ENCODE measurements at places on chromosomes 2 and 18.

GRCh38 chr18:79756143-79756500, 41.6 kb upstream of the KCNG2 start:
- DNase-seq: no peak

- no peak for DNase-seq
These were observed 76.7 kb upstream of the CAVIN2 start for GRCh38 chr2:191923652-191923997.

- DNase-seq: no peak
These were observed 4.1 kb upstream of the PTPN18 start for GRCh38 chr2:130351711-130352110.

GRCh38 chr2:151407281-151407680, 2.4 kb upstream of the RIF1 start:
- DNase-seq: no peak

- DNase-seq: no peak
These were observed 23.9 kb downstream of the ANTXR1 start for GRCh38 chr2:69036926-69037325.

DNA sequence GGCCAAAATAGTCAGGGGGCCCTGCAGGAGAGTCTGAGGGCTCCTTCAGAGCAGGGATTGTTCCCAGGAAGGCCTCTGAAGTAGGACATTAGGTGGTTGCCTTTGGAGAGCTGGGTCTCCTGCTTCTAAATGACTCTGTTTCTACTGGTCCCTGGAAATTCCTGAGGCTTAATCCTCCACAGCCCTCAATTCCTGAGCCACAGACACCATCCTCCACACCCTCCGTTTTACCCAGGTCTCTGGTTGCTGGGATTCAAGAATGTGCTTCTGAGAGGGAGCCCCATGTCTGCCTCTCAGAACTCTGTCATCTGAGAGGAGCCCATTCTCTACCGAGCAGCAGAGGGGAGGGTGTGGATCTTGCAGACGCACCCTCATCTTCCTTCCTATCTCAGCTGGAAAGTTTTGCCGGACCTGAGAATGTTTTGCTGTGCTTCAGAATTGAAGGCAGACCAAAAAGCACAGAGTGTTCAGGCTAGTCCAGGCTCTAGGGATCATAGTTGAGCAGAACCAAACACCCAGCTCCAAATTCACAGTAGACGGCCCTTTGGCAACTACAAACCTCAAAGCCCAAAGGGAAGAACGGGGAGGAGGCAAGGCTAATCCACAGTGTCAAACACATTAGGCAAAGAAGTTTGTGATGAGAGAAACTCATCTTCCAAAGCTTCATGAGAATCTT, 8.1 kb downstream of the VIT start:
- no peak for DNase-seq

- DNase-seq: no peak
These were observed 150.4 kb downstream of the MTX2 start for GRCh38 chr2:176419591-176420071.

DNA sequence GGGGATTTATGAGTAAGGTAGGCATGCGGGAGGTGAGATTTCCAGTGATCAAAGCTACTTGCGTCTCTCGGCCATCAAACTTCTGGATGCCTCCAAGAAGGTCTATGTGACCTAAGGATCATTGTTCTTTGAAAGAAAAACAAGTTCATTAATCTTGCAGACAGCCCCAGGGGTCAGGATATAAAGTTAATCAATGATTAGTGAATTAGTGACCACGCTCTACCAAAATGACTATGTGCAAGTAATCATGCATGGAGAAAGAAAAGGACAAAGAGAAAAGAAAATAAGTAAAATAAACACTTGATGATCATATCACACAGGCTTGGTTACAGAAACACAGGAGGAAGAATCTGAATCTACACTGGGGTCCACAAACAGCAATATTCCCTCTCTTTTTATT, 42.5 kb upstream of the BCL11A start:
- DNase-seq: no peak

GRCh38 chr18:37564711-37565100, 892 bp downstream of the CELF4 start:
- peak; percentile 25 for DNase-seq

DNA sequence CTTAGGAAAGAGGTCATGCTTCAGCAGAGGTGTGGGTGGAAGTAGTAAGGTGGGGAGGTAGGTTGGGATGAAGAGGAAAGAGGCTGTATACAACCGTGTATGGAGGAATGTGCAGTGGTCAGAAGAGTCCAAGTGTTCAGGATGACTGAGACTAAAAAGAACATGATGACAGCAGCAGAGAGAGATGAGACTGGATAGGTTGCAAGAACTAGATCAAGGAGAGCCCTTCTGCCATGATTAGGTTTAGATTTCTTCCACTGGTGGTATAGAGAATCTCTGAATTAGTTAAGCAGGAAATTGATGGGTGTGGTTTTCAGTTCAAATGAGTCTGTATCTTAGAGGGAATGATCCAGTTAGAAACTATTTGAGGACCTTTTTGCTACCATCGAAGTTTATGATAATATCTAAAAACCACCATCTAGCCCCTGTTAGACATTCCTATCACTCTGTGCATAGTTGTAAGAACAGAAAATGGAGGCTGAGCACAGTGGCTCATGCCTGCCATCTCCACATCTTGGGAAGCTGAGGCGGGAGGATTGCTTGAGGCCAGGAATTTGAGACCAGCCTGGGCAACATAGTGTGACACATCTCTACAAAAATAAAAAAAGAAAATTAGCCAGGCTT, 221.0 kb downstream of the LTBP1 start:
- DNase-seq: no peak

DNA sequence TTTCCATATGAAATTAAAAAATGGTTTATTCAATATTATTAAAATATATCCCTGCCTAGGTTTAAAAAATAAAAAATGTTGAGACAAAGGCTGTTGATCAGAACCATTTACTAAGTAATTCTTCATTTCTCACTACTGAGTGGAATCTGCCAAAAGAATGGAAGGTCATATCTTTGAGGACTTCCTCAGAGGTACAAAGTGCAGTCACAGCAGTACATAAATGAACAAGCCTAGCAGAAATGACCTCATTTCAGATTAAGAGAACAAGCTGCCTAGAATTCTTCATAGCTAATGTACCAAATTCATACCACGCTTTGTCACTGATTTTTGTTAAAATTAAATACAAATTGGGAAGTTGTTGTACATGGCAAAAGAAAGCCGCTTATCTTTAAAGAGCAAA, 318.9 kb upstream of the TFPI start:
- DNase-seq: no peak

- DNase-seq: no peak
These were observed 20.7 kb downstream of the IGFBP2 start for GRCh38 chr2:216653931-216654365.

GRCh38 chr2:19225126-19225525, 133.3 kb downstream of the OSR1 start:
- no peak for DNase-seq

- peak; percentile 71 for DNase-seq
These were observed 2.1 kb downstream of the GULP1 start for GRCh38 chr2:188293601-188294351.

- DNase-seq: no peak
These were observed 42.7 kb downstream of the MARCHF7 start for GRCh38 chr2:159755014-159755413.

DNA sequence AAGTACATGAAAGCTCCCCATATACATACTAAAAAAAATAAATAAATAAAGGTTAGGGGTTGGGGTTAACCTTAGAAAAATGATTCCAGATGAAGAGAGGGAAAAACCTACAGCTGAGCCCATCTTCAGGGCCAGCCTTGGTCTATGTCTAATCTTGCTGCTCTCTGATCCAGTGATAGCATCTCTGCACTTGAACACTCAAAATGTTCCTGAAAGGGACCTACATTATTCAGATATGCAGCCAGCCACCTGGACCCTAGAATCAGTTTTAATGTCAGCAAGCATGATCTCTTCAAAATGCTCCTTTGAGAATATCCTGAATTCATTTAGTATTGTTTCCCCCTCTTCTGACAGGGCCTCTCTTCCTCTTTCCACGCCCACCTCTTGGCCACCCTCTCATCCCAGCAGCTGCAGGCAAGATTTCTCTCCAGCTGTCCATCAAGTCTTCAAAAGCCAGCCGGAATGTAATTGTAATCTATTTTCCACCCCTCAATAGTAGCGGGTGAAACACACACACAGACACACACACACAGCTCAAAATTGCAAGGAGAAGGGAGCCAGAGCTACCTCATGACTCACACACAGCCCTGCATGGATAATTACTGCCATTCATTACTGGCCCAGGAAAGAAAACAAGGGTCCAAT, 135.5 kb downstream of the MYO3B start:
- DNase-seq: peak; percentile 70

GRCh38 chr2:219500135-219500534, 1.4 kb downstream of the GMPPA start:
- no peak for DNase-seq

DNA sequence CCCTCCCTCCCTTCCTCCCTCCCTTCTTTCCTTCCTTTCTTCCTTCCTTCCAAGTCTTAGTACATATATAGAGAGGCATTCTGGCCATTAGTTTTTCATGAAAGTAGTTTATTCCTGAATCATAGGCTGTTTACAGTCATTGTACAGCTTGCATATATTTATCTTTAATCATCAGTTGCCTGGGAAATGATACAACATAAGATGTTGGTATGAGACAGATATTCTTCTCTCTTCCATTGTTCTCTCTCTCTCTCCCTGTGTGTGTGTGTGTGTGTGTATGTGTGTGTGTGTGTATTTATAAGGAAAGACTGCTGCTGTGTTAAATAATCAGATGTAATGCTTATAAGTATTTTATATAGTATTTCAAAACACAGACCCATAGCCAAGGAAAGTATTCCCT, 289.8 kb upstream of the UBE2E3 start:
- no peak for DNase-seq

GRCh38 chr2:226424971-226425370, 374.6 kb downstream of the IRS1 start:
- DNase-seq: no peak

DNA sequence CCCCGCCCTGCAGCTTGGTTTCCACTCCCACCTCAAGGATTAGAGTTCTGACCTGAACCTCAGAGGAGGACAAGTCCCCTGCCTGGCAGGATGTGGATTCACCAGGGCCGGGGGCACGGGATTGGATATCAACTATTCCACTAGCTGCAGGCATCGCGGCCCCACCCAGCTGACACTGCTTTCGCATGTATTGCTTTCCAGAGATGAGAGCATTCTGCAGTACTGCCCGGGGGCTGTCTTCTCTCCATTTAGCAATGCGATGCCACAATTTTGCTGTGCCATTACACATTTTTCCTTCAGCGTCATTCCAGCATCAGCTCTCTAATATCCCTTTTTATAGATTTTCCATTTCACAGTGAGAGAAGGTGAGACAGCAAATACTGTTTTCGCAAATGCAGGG, 42.0 kb downstream of the CTIF start:
- no peak for DNase-seq

- no peak for DNase-seq
These were observed 352.4 kb downstream of the XIRP2 start for GRCh38 chr2:167240671-167241070.

DNA sequence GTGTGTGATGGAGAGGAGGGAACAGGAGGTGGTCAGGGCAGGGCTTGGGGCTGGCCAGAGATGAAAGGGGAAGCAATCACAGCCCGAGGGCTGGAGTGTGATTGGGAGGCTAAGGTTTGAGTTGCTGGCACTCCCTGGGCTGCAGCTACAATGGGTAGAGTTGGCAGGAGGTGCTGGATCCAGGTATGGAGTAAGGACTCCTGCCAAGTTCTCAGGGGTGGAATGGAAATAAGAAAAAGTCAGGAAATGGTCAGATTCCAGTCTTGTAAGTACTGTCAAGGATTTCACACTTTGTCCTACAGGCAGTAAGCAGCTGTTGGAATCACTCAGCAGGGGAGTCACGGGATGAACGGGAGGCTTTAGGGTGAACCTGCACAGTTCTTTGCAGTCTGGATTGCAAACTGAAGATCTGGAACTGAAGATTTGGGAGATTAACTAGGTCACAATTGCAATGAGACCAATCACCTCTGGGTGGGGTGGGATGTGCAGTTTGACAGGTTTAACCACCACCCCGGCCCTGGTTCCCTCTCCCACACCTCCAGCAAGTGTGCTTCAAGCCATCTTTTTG, 10.9 kb upstream of the INPP5D start:
- no peak for DNase-seq

DNA sequence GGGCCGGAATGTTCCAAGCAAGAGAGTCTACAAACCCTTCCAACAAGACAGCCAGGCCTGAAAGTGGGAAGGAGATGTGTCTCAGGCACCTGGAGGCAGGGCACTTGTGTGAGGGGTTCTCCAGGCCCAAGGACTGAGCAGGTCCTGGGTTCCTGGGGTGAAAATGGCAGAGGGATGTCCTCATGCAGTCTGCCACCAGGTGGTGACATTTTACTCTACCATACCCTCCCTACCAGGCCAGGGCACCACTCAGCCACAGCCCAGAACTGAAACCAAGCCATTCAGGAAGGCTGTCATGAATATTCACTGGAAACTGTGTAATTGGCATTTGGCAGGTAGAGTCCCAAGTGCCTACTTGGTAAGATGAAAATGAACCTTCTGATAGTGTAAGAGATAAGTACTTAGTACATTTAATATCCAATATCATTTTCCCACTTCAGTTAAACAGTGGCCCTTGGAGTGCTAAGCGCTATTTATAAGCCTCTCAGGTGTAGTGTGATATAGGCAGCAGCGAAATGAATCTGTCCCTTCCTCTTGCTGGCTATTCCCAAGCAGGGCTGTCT, 185.1 kb downstream of the MYO5B start:
- peak; percentile 35 for DNase-seq

- no peak for DNase-seq
These were observed 108.1 kb downstream of the AQP4 start for GRCh38 chr18:26757263-26758019.

- no peak for DNase-seq
These were observed 63.0 kb upstream of the SIX2 start for GRCh38 chr2:45072064-45072861.

DNA sequence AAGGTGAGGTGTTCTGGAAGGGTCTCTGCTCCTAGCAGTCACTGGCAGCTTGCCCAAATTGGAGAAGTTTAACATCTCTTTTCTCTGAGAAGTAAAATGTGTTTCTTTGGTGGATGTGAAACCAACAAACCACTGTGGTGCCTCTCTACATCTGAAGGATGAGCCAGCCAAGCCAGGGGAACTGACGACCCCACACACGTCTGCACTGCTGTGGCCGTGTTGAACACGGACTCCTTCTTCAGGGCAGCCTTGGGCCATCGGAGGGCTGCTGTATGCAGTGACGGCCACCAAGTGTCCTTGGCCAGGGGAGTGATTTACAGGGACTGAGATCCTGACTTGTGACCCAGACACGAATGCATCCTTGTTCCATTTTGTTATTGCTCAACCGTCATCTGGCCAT, 207.8 kb downstream of the ACKR3 start:
- DNase-seq: no peak

DNA sequence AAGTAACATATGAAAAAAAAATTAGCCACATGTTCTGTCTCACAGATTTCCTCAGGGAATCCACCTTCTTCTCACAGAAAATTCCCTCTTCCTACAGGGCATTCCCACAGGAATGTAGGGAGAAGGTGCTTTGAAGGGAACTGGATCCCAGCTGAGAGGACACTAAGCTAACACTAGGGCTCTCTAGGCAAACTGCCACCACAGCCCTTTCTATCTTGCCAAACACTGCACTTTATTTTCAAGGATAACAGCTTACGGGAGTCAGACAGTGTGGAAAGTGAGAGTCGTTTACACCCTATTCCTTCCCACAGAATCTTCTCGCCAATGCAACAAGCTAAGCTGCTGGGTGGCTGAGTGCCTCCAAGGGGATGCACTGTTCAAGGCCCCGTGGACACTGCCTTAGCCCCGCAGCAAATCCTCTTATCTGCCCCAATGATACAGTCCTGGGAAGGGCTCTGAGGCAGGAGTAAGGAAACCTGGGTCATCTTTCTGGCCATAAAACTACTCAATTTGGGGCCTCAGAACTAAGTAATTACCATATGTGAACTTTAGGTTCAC, 76.9 kb downstream of the CCDC93 start:
- no peak for DNase-seq

GRCh38 chr2:65754219-65754618, 321.8 kb upstream of the SPRED2 start:
- no peak for DNase-seq
